OCI-M1 (cell line): ENCODE measurements at places on chromosomes 16 and 17.

GRCh38 chr17:73262676-73263642 is 1.3 kb upstream of the CPSF4L start:
- no peak for DNase-seq

- no peak for DNase-seq
Observed at GRCh38 chr16:88306411-88306810, 76.3 kb upstream of the ZNF469 start.

- DNase-seq: no peak
Observed at GRCh38 chr16:74767749-74768148, 6.9 kb downstream of the FA2H start.

DNA sequence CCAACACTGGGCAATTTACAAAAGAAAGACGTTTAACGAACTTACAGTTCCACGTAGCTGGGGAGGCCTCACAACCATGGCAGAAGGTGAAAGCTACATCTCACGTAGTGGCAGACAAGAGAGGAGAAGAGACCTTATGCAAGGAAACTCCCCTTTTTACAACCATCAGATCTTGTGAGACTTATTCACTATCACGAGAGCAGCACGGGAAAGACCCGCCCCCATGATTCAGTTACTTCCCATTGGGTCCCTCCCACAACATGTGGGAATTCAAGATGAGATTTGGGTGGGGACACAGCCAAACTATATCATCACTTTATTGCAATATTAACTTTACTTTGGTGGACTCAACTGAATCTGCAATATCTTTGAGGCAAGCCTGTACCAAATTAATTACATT is 11.9 kb upstream of the ENGASE start:
- DNase-seq: no peak
